Umbilical cord (tissue), 2 donors: ENCODE measurements at places on chromosomes 7 and 10.

DNA sequence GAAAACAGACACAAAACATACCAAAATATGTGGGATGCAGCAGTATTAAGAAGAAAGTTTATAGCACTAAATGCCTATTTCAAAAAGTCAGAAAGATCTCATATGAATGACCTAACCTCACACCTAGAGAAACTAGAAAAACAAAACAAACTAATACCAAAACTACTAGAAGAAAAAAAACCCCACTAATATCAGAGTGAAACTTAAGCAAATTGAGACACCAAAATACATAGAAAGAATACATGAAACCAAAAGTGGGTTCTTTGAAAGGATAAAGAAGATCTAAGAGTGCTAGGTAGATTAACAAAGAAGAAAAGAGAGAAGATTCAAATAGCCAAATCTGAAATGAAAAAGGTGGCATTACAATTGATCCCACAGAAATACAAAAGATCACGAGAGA, 494.1 kb downstream of the SH2D4B start:
- no peak for DNase-seq

DNA sequence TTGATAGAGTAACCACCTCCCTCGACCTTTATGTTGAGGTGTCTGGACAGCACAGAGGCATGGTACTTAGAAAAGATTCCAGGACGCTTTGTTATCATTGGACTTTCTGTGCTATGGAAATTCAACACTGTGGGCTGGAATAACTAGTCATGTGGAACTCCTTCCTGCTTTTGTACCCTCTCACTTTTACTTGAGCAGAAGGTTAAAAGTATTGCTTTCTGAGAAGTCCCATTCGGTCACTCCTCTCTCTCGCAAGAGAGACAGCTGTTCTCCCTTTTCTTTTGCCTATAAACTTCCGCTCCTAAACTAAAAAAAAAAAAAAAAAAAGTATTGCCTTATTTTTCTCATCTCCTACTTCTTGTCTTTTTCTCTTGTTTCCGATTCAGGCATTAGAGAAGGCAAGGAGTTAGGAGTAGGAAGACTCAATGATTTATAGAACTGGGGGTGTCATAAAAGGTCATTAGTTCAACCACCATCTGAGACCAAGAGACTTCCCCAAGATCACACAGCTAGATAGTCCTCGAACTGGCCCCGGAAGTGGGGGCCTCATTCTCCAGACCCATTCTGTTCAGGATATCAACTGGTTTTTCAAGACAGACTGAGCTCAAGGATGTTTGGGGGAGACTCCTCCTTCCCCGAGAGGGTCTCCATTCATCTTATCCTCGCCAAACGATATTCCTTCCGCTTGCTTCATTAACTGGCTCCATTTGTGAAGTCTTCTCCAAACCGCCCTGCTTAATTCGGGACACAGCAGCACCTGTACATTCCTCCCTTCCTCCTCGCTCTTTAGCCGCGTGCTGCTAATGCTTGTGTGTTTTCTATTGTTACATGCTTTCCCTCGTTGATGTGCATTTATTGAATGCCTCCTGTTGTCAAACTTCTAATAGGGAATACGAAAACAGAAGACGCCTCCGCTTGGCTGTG, 995 bp upstream of the INPP5F start:
- DNase-seq = peak; percentile 43

- no peak for DNase-seq
Observed at GRCh38 chr7:133662830-133663229, 410.0 kb downstream of the EXOC4 start.

DNA sequence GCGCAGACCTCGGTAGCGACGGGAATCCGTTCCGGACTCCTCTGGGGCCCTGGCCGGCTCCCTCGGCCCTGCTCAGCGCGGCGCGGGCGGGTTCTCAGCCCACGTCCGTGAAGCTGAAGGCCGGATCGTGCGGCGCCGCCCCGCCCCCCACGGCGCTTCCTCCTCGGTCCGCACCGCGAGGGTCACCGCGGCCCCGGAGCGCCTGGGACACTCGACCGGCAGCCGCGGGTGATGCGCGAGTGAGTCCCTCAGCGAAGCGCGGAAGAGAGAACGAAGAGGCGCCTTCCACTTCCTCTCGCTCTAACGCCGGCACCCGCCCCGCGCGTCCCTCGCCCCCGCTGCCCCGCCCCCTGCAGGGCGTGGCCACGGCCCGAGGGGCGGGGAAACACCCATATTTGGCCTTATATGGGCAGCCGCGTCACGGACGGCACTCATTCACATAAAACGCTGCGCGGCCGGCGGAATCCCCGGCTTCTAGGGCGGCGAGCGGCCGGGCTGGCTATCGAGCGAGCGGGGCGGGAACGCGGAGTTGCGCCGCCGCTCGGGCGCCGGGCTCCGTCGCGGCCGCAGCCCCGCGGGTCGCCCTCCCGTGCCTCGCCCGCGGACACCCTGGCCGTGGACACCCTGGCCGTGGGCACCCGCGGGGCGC, at the start of gene DUSP5:
DUSP5 (plus strand) TSS at position 470 of the 649 bp plus-strand sequence. CDS start 215 bp downstream, outside the sequence.
- DNase-seq = peak; percentile 96

DNA sequence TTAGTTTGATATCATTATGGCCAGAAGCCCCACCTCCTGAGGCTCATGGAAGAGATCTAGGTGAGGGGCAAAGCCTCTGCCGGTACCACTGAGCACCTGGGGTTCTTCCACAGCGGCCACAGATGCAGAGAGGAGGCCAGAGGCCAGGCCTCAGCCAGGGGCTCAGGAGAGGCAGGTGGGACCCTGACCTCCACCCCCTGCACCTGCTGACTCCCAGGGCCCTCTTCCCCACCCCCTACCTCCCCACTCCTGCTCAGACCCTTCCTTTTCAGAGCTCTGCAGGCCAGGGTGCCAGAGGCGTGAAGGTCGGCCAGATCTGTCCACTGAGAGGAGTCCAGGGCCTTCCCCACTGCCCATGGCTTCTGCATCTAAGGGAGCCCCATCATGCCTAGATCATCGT, 178.7 kb upstream of the PPP2R2D start:
- no peak for DNase-seq

DNA sequence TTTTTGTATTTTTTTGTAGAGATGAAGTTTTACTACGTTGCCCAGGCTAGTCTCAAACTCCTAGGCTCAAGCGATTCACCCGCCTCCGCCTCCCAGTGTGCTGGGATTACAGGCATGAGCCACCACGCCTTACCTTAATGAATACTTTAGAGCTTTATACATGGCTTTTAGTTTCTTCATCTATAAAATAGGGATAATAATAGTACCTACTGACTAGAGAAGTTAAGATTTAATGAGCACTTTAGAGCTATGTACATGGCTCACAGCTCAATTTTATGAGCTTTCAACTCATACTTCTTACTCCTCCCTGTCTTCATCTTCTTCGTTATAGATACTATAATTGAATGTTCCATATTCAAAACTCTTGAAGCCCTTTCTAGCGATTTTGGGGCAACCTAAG, 229.7 kb upstream of the KAT6B start:
- no peak for DNase-seq

DNA sequence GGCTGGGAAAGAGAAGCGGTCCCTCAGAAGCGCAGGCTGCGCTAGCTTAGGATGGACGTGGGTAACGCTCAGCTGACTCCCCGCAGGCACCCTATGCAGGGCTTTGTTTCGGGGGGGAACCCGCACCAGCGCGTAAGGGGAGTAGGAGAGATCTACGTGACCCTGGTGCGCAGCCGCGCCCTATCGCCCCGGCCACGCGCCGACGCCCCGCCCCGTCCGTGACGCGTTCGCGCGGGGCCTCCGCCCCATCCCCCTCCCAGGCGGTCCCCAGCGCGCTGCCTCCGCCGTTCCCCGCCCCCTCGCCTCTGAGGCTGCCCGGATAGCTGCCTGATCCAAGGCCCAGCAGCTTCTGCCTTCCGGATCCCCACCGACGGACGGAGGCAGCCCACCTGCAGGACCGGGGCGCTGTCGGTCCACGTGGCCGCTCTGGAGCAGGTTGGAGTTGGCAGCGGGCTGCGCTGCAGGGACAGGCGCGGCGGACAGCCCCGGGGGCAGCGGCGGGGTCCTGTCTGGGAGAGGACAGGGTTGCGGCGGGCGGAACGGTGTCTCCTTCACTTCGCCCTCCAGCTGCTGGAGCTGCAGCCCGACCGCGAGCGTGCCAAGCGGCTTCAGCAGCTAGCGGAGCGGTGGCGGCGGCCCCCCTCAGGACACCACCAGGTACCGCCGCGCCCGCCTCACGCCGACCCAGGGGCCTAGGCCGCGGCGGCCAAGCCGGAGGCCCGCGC, at the start of gene VDAC2:
VDAC2 (plus strand) TSS at position 515 of the 725 bp plus-strand sequence. CDS start 363 bp downstream, outside the sequence.
- DNase-seq = peak; percentile 95

GRCh38 chr10:69146759-69147158, 22.8 kb downstream of the VPS26A start:
- DNase-seq = no peak

- no peak for DNase-seq
Observed at GRCh38 chr7:80705130-80705781, 66.8 kb downstream of the CD36 start.

DNA sequence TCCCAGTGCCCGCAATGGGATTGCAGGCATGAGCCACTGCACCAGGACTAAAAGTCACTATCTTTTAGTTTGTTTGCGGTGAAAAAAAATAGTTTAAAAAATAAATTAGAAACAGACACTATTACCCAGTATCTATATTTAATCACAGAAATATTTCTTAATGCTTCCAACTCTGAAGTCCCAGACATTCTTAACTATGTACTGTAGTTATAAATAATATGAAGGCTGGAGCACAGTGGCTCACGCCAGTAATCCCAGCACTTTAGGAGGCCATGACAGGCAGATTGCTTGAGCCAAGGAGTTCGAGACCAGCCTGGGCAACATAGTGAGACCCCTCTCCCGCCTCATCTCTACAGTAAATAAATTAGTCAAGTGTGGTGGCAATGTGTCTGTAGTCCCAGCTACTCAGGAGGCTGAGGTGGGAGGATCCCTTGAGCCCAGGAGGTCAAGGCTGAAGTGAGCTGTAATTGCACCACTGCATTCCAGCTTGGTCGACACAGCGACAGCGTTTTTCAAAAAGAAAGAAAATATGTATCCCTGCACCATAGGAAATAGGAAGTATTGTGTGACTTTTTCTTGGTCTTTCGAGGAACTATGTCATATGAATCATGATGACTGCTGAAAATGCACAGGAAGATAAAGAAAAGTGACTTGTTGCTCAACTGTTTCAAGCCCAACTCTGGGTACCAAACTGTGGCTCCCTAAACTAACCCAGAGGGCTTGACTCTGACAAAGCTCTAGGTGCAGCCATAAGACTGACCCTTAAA, 74.9 kb upstream of the STEAP1B start:
- no peak for DNase-seq

DNA sequence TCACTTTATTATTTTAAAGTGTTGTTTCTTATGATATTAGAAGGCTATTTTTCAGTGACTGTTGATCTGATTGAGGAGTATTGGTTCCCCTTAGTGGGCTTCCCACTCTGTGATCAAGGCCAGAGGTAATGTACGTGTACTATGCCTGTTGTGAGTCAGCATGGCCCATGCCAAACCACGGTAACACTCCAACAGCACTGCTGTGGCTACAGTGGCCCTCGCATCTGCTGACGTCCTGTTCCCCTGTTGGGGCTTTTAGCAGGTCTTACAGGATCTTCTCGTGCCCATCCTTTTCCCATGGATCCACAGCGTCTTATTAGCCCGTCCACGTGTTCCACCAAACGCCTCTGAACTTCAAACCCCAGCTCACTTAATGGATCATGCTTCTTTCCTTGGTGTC, 964.6 kb upstream of the CELF2 start:
- no peak for DNase-seq

- peak; percentile 19 for DNase-seq
Observed at GRCh38 chr7:143419880-143420279, 11.2 kb upstream of the EPHA1 start.

GRCh38 chr10:488933-489215, 200.6 kb downstream of the DIP2C start:
- DNase-seq = no peak

DNA sequence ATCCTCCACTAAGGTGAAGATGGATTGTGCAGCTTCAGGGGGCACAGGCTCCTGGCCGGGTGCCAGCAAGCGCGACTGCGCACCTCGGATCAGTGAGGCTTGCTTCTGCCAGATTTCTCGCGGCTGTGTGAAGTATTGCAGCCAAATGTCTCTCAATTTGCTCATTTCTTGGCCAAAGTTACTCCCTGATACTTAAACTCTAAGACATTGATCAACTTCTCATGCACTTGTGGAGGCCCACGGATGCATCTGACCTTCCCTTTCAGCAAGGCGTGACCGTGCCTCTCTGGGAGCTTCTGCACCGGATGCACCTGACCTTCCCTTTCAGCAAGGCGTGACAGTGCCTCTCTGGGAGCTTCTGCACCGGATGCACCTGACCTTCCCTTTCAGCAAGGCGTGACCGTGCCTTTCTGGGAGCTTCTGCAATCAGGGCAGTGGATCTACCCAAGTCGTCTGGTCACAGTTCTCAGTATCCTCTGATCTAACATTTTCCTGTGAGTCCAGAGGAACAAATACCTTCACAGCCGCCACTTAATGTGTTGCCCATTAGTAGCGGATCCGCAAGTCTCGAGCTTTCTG, 248.3 kb downstream of the ADARB2 start:
- no peak for DNase-seq

GRCh38 chr7:105017657-105018365, 3.8 kb downstream of the KMT2E start:
- no peak for DNase-seq

GRCh38 chr7:104929921-104930320, 84.1 kb upstream of the KMT2E start:
- peak; percentile 41 for DNase-seq

- DNase-seq = no peak
Observed at GRCh38 chr7:15470825-15471668, 90.8 kb downstream of the AGMO start.

DNA sequence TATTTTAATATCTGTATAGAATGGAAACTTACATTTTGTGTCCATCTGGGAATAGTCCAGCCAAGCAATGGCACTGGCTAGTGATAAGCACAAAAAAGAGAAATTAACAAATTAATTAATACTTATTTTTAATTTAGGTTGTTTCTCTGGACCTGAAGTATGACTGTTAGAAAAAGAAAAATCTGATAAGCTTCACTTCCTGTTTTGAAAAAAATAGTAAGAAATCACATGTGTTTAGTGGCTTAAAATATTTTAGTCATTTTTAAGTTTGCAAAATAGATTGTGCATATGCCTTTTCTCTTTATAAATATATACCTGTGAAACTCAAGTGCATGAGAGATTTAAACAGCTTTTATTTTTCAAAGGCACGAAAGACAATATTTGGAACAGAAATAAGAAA, 50.1 kb upstream of the CREB5 start:
- no peak for DNase-seq

- no peak for DNase-seq
Observed at GRCh38 chr10:71205468-71205867, 6.9 kb upstream of the UNC5B start.

GRCh38 chr10:43648398-43649184, at the start of gene ZNF32:
Gene ZNF32 (minus strand): TSS chr10:43648881. CDS start chr10:43646133, 2,748 bp downstream.
- peak; percentile 89 for DNase-seq

GRCh38 chr7:138238734-138239659, 162.7 kb downstream of the AKR1D1 start:
- no peak for DNase-seq

DNA sequence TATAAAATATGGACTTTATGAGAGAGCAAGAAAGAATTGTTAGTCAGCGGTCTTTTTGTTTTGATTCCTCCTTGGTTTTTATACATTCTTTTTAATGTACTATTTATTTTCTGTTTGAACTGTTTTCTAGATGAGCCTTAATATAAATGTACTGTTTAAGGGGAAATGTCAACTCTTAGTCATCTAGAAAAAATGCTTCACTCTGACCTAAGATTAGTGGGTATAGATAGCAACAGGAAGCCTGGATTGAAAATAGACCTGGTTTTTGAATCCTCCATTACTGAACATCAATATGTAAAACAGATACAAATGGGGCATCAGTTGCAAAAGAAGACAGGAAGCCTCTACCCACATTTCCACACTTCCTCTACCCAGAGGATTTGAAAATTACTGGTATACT, 87.8 kb downstream of the CHRM2 start:
- peak; percentile 59 for DNase-seq
